ENCODE measurements at places on chromosomes 2 and 18.

GRCh38 chr2:205969584-205969983 lies 116.4 kb downstream of the INO80D start:
- no peak for DNase-seq

GRCh38 chr18:59551902-59552635 lies 145.2 kb downstream of the CCBE1 start:
- DNase-seq: no peak

DNA sequence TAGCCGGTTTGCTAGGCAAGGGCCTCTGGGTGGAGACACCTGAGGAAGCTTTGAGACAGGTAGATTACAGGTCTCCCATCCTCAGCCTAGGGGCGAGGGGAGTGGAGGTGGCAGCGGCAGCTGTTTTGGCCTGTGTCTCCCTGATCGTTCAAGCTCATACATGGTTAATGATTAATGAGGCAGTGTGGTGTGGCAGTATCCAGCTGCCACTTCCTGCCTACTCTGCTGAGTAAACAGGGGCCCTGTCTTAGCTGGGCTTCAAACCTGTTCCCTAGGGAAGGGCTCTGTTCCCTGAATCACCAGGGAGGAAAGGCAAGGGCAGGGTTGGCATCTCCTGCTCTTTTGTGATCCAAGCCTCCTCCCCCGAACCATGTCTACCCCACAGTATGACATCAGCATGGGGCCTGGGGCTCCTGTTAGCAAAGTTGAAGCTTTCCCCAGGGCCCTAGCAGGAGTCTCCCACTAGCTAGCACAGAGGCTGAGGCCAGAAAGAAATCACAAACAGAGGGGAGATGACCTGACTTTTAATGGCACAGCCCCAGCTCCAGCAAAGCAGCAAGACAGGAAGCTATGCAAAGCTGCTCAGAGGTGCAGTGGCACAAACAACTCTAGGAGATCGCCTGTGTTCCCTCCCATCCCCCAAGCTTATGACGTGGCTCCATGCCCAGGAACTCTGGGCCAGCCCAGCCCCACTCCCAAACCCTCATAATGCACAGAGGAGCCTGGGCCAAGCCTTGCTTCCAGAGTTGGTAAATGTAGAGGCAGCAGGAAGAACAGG lies 3.7 kb upstream of the TUBA4B start:
- no peak for DNase-seq

DNA sequence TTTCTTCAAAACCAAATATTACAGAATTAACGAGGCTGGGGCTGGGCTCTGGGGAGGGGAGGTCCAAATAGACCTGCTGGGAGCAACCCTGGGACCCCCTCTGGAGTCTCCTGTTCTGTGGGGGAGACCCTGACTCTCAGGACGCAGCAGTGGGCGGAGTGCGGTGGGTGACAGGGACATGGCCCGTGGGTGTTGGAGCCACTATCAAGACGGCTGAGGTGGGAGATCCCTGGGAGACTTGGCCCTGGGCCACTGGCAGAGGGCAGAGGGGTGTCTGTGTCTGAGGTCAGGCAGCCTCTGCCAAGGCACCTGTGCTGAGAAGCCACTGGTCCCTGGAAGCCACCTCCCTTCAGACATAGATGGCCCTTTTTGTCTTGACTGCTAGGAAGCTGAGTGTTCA lies 79.5 kb upstream of the CTDP1 start:
- no peak for DNase-seq

- no peak for DNase-seq
These were observed 3.0 kb downstream of the GPR55 start for GRCh38 chr2:230921806-230922595.

- DNase-seq: no peak
These were observed 322.6 kb downstream of the CELF4 start for GRCh38 chr18:37242826-37243560.

- peak; percentile 26 for DNase-seq
These were observed 16.6 kb downstream of the NIF3L1 start for GRCh38 chr2:200905618-200906296.

DNA sequence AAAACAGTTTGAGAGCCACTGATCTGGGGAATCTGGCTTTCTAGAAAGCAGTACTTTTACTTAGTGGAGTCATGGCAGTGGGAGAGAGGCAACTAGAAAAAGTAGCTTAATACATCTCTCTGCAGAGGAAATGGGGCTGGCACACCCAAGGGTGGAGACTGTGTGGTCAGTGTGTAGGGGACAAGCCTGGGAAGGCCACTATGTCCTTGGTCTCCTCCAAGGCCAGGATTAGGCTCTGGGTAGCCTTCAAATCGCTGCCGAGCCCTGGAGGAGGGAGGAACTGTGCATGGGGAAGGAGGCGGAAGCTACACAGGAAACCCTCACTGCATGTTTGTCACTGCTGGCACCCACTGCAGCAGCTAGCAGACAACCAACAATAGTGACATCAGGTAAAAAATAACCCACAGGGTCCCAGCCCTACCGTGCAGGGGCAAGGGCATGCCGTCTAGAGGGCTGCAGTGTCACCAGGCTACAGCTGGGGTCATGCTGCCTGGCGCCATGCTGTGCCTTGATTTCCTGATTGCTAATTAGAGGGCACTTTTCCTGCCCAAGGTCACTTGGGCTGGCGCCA lies 34.8 kb downstream of the LBH start:
- no peak for DNase-seq

GRCh38 chr18:65279668-65280305 lies 471.0 kb upstream of the CDH7 start:
- no peak for DNase-seq

Measured in progenitor cell of endocrine pancreas (in vitro differentiated cells).